ENCODE measurements at places on chromosomes 16 and 17. TPM values are rescaled to one million over a fixed set of nuclear protein-coding genes. Genes with fewer than 3 reads are reported as not detected.

GRCh38 chr16:25018972-25019617 is 3.9 kb upstream of the ARHGAP17 start:
- DNase-seq, result no peak

- DNase-seq, result no peak
These were observed 331.3 kb upstream of the EEF2KMT start for GRCh38 chr16:5428932-5429331.

Gene WNT9B
- polyA plus RNA-seq, result 0.13 TPM

Gene ATF7IP2
- 4.7 TPM for polyA plus RNA-seq

Data from muscle of back (tissue), 13 donors.